Activated CD8-positive, alpha-beta memory T cell treated with anti-CD3 and anti-CD28 coated beads for 1 hour (primary cell): ENCODE measurements at places on chromosomes 12 and 14.

GRCh38 chr14:24876996-24877395 lies 173.0 kb downstream of the STXBP6 start:
- no peak for DNase-seq

GRCh38 chr14:102579696-102580549 lies 12.5 kb upstream of the RCOR1 start:
- DNase-seq, result no peak

DNA sequence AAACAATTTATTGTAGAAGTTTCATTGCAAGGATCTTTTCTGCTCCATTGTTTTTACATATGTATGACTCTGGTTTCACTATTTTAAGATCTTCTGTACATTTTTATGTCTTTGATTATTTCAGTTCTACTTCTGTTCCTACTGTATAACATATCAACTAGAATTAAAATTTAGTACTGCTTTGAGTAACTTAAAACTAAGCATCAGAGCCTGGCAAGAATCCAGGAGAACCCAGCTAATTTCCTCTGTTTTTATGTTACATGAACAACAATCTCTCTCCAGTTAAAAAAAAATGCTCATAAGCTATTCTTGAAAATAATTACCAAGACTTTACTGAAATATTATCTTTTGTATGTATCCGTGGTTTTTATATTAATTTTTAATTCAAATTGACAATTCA lies 370.7 kb downstream of the TMTC2 start:
- DNase-seq, result no peak

- DNase-seq, result no peak
These were observed 21.0 kb downstream of the RTN1 start for GRCh38 chr14:59849411-59850130.

DNA sequence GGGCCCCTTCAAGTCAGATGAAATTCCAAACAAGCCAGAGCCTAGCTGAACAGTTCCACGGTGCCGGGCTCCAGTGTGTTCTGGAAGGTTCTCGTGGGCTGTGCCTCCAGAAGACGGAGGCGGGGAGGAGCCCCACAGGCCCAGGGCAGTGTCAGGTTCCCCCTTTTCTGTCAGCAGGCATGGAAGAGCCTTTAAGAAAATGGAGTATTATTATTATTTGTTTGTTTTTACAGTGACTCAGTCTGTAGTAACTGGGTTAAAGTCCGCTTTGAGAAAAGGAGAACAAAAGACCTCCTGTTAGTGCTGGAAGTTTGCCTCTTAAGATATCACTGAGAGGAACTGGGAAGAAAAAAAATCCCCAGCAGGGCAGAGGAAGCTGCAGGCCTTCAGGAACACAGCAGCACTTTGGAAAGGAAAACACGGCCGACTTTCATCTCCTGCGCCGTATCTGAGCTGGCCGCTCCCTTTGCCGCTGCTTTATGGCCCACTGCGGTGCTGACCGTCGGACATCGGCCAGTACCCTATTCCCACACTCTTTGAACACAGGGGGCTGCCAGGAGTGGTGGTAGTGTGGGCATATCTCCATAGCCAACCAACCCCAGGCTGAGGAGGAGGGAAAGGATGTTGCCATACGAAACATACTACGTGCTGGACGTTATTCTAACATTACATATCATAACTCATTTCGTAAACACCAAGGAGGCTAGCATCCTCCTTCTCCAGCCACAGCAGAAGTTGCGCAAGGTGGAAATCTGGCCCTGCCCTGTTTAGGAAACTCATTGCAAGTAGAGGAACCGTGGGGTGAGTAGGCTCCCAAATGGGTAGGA lies 194.0 kb downstream of the ZFP36L1 start:
- no peak for DNase-seq

DNA sequence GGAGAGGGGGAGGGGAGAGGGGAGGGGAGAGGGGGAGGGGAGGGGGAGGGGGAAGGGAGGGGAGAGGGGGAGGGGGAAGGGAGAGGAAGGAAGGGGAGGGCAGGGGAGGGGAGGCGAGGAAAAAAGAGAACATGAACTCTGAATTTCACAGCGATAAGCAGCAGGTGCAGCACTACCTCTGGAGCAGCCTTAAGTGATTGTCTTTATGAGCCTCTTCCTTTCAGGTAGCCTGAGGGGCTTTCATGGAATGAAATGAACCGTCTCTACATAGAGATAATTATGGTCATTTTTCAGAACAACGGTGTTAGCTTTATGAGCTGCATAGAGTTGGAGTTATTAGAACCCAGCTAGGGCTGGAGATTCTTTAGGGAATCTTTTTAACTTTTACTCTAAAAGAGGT lies 18.1 kb upstream of the PTCSC3 start:
- no peak for DNase-seq

DNA sequence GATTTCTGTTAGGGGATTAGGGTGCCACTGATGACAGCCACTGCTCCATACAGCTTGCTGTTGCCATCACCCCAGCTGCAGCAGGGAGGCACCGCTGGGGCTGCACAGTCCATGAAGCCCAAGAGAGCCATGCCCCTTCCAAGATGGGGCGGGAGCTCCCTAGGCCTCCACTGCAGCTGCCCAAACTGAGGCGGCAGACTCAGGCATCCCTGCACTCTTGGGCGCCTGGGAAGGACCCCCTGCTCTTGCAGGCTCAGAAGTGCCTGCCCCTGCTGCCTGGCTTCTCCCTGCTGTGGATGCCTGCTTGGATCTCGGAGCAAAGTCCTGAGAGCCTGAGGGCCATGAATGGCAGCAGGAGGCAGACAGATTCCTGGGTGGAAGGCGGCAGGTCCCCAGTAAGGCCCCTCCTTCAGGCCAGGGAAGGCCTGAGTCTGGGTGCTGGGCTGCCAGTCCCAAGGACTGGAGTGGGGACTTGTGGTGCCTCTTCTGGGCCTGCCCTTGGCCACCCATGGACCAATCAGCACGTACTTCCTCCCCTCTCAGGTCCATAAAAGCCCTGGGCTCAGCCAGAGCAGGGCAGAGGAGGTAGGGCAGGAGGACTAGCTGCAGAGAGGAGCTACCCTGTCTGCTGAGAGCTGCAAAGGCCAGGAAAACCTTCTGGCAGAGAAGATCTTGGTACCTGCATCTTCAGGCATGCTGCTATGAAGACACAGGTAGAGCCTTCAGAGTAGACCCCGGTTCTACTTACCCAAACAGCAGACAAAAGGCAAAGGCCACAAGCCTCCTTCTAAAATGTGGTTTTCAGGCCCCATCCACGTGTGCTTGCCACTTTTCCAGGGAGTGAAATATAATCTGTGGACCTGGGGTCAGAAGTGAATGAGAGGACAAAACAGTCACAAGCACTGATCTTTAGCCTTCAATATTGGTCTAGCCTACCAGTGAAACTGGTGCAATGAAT lies 30.0 kb upstream of the STK38L start:
- no peak for DNase-seq
